ENCODE measurements at places on chromosomes 3 and 15. TPM values are rescaled to one million over a fixed set of nuclear protein-coding genes. Genes with fewer than 3 reads are reported as not detected.

Gene DPP8
- total RNA-seq, result 50.0 TPM

Gene DUOXA2
- total RNA-seq, result 1.2 TPM

Gene P2RY12
- total RNA-seq, result 0.21 TPM

Gene GHSR
- not detected for total RNA-seq

Gene CLDN1
- 17.7 TPM for total RNA-seq

Gene ECE2
- not detected for total RNA-seq

Gene FAIM
- 11.6 TPM for total RNA-seq

Gene ALDH1L1
- total RNA-seq, result 7.7 TPM

Gene C3orf80
- not detected for total RNA-seq

Gene CISH
- total RNA-seq, result 6.5 TPM

Gene TAGLN3
- 1.6 TPM for total RNA-seq

Gene CADPS
- 13.3 TPM for total RNA-seq

Gene COLQ
- 12.1 TPM for total RNA-seq

Gene SERPINI1
- total RNA-seq, result 7.7 TPM

Gene IL20RB
- total RNA-seq, result 5.4 TPM

Gene DNAH1
- 3.3 TPM for total RNA-seq

Gene SHQ1
- 17.2 TPM for total RNA-seq

Gene MLF1
- total RNA-seq, result 86.8 TPM

Gene PRTG
- 19.7 TPM for total RNA-seq

Gene IMP3
- 74.9 TPM for total RNA-seq

Gene GABRB3
- 4.8 TPM for total RNA-seq

Gene ALCAM
- total RNA-seq, result 58.4 TPM

Measured in tongue (tissue), 3 donors.